ENCODE measurements at places on chromosomes 2 and 18. TPM values are rescaled to one million over a fixed set of nuclear protein-coding genes. Genes with fewer than 3 reads are reported as not detected.
A peak's percentile ranks its signal among the peaks of the same experiment; 100 is the strongest.

- no peak for DNase-seq
Observed at GRCh38 chr18:63586966-63587365, at the start of gene SERPINB13. TSS of gene SERPINB13 (plus strand) at chr18:63587343. CDS start at chr18:63588668, 1,325 bp downstream.

GRCh38 chr18:76499637-76500340 lies 4.7 kb upstream of the ZNF516 start:
- no peak for DNase-seq

- no peak for DNase-seq
Observed at GRCh38 chr2:7014174-7014640, 97.0 kb downstream of the RNF144A start.

Gene CCDC150
- 0.74 TPM for total RNA-seq

DNA sequence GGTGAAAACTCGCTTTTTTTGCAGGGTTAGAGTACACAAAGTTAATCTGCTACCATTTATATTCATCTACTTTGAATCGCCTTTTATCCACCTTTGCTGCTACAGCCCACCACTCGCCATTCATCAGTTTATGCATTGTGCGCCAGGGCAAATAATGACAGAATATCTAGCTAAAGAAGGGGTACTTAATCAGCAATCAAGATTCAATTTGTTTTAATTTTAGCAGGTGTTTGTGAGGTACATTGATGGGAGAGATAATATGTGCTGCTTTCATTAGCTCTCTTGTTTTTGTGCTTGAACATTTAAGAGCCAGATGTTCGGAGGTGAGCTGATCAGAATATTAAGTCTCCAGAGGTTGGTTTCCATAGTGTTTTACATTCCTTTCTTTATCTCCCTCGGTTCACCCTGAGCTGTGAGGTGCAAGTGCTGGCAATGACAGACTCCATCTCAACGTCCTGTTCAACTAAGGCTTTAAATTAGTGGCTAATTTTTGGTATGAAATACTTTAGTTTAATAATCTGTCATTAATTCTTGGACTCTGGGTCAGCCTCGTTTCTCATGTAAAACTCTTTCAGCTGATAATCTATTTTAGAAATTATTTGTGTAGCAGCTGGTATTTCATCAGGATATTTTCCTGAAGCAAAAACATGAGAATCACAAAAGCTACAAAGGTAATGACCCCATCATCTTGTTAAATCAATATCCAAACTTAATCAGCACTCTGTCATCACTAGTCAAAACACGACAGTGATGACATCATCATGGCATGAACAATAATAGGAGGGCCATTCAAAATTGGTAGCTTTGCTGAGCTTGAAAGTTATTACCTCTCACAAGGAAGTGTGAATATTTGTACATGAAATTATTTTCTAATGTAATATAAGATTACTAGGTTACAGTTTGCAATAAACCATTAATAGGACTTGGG lies 479.9 kb upstream of the FANCL start:
- DNase-seq, result no peak

GRCh38 chr2:83640506-83640905 lies 818.6 kb downstream of the SUCLG1 start:
- no peak for DNase-seq

- DNase-seq, result no peak
Observed at GRCh38 chr2:54073796-54074195, 41.6 kb upstream of the ACYP2 start.

DNA sequence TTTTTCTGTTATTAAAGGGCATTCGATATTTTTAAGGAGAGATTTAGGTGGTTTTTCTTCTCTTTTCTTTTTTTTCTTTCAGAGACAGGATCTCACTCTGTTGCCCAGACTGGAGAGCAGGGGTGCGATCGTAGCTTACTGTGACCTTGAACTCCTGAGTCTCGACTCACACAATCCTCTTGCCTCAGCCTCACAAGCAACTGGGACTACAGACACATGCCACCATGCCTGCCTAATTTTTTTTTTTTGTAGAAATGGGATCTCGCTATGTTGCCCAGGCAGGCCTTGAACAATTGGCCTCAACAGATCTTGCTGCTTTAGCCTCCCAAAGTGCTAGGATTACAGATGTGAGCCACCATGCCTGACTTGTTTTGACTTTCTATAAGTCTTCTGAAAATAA lies 26.3 kb downstream of the PMAIP1 start:
- DNase-seq, result no peak

GRCh38 chr18:52409727-52410126 lies 69.7 kb downstream of the DCC start:
- DNase-seq, result no peak

DNA sequence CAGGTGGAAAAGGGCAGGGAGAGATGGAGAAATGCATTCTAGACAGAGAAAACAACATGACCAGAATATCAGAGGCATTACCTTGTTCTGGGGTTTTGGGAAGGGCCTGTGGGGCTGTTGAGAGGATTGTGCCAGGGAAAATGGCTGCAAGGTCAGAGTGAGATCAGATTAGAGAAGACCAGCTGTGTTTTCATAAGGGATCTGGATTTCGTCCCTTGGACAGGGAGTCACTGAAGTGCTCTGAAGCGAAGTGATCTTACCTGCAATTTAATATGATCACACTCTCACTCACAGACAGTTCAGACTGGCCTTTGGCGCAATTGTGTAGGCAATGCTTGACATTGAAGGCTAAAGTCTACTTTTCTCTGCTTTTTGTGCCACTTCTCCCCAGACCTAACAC lies 20.3 kb upstream of the REG3G start:
- DNase-seq, result no peak

DNA sequence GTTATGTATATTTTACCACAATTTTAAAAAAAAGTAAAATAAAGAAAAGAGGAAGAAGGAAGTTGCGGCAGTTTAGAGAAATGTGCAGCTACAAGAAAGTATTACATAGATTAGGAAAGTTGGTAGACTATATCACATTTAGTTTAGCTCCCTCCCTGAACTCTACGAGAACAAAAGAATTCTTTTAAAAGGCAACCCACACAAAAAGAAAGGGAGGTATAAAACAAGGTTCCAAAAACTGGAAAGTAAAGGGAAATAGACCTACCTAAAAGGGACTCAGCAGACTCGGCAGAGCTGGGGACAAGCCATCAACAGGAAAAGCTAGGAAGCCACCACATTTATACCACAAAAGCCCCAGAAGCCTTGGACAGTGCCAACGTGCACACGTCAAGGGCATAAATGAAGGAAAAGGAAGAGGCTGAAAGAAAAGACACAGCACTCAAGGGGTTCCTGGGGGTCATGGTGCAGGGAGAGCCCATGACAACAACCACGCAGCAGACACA lies 9.1 kb downstream of the TMEM127 start:
- DNase-seq, result no peak

Gene REG3G
- total RNA-seq, result not detected

Gene RBKS
- 3.3 TPM for total RNA-seq

DNA sequence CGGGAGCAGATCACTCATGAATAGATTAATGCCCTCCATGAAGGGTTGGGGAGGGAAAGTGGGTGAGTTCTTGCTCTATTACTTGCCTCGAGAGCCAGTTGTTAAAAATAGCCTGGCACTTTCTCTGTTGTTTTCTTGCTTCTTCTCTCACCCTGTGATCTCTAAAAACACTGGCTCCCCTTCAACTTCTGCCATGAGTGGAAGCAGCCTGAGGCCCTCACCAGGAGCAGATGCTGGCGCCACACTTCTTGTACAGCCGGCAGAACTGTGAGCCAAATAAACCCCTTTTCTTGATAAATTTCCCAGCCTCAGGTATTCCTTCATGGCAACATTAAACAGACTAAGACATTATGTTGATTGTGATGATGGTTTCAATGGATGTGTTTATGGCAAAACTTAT lies 307.0 kb downstream of the PIEZO2 start:
- no peak for DNase-seq

DNA sequence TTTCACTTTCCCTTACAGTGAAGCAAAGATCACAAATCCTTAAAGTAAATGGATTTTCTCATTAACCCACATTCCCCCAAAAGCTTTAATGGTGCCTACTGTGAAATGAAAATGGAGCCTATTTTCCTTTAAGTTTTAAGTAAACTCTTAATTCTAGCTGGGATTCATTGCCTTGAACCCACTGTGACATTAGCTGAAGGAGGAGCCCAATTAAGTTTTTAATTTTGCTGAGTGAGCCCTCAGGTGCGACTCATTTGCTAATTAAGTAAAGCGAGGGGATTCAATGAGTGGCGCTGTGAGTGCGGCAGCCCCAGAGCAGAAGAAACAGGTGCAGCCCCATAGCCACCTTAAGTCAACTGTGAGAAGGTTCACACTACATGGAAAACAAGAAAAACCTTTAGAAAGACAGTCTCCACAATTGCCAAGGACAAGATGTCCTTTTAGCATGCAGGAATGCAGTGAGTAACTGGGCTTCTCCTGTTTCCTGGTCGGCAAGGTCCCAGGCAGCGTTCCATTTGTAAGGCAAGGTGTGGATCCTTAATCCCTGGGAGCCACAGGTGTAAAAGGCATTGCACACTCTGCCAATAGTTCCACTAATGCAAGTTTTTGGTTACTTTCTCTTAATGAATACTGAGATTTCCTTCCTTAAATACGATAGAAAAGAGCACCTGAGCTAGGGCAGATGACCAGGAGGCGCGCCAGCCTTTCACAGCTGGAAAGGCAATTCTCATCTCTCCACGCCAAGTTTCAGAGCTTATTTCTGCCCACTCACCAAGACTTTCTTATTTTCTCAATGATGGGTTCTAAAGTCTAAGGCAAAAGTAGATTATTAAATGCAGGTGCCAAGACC lies 87.7 kb downstream of the TMEM18 start:
- DNase-seq, result no peak

DNA sequence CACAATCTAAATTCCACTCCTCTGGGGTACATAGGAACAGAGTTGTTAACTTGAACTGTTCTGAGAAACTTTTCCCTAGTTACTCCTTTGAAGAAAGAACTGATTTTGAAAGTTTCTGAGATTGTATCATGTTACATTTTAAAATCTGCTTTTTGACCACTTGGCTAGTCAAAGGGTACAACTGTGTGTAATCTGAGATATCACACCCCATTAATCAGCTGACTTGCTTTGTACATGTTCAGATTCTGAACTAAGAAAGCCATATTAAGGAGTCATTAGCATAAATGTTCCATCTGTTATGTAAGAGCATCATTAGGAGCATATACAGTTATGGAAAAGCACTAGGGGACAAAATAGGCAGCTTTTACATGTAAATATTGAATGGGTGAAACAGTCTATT lies 3.8 kb upstream of the WDR35 start:
- DNase-seq, result no peak

Gene CXCR1
- total RNA-seq, result 0.69 TPM

Gene DPP4
- 6.7 TPM for total RNA-seq

DNA sequence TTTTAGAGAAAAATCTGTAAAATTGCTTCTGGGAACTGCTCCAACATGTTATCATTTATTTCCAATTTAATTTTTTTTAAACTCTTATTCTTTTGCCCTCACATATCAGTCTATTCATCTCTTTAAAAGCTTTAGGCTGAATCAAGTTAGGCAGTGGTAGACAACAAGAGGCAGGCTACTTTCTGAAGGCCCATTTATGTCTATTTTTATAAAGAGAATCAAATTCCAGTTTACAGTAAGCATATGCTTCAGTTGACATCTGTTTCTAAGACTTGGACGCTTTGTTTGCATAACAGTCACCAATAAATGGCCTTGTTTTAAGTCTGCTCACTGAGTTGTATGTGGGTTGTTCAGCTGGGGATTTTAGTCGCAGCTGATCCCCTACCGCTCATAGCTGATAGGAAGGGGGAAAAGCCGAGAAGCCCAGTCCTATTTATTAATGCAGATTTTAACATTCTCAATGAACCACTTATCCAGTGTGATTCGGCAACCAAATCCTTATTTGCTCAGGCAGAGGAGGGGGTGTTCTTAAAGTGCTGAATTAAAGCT lies 260.4 kb upstream of the SIX3 start:
- DNase-seq, result no peak

- peak; percentile 85 for DNase-seq
Observed at GRCh38 chr2:173448938-173449471, 94.3 kb downstream of the CDCA7 start.

- no peak for DNase-seq
Observed at GRCh38 chr2:189391201-189391600, 50.1 kb upstream of the WDR75 start.

- DNase-seq, result no peak
Observed at GRCh38 chr2:65728477-65729180, 296.2 kb upstream of the SPRED2 start.

Data from left ventricle myocardium superior (tissue), 1 donor.